PC-9 (cell line): ENCODE measurements at places on chromosomes 5 and 9. TPM values are rescaled to one million over a fixed set of nuclear protein-coding genes. Genes with fewer than 3 reads are reported as not detected.

TAF1L gene
- total RNA-seq, result 0.07 TPM in 1 of 2 replicates, not detected in the other

LCN6 gene
- not detected in 2 replicates for total RNA-seq

PCDHGA1 gene
- total RNA-seq, result 0.07 TPM in 1 of 2 replicates, not detected in the other

KIF12 gene
- total RNA-seq, result not detected in 2 replicates

IL5 gene
- not detected in 2 replicates for total RNA-seq

BARHL1 gene
- total RNA-seq, result not detected in 2 replicates

GRCh38 chr5:12480487-12480886 lies 576.2 kb upstream of the CTNND2 start:
- DNase-seq, result no peak

GRCh38 chr9:84711936-84712335 lies 42.4 kb downstream of the NTRK2 start:
- peak; percentile 70 for DNase-seq

GRCh38 chr5:11174591-11174990 lies 413.6 kb upstream of the DAP start:
- no peak for DNase-seq

GRCh38 chr5:157933005-157933404 lies 74.1 kb upstream of the CLINT1 start:
- no peak for DNase-seq

DNA sequence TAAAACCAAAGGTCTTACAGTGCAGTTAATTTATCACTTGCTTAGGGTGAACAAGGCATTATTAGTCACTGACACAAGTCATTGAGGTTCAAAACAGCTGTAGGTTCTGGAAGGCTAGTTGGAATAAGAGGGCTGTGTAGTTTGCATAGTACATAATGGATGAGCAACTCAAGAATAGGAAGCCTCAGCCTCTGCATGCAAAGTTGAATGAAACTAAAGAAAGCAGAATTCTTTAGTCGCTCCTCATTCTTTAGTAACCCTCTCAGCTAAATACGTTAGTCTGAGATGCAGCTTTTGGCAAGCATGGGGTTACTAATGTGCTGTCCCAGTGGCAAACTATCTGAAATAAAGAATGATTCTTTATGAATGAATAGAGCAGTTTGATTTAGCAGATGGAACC lies 74.2 kb downstream of the ADGRV1 start:
- DNase-seq, result no peak

DNA sequence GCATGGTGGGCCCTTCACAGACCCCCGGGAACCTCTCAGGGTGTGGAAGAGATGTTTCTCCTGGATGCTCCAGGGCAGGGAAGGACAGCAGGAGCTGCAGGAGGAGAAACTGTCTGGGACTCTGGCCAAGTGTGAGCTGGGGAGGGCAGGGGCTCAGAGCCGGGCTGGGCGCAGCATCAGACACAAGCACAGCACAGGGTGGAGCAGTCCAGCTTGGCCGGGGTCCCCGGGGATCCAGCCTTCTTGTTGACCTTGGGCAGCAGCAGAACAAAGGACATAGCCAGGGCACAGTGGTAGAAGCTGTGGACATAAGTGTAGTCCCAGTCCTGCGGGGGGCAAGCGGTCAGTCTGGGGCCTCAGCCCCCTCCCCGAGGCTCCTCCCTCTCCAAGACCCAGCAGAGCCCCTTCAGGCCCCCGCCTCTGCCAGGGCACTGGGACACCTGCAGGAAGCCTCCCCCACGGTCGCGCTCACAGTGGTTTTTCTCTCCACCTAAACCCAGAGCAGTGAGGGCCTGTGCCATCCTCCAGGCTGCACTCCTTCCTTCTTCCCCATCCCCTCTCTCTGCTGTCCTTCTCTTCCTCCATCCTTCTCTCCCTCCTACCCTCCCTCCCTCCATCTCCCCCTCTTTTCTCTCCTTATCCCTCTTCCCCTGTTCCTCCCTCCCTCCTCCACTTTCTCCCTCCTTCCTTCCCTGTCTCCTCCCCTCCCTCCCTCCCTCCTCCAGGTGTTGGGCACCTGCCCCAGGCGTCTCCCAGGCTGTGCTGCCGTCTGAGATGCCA lies 10.1 kb downstream of the MYMK start:
- DNase-seq, result no peak

DNA sequence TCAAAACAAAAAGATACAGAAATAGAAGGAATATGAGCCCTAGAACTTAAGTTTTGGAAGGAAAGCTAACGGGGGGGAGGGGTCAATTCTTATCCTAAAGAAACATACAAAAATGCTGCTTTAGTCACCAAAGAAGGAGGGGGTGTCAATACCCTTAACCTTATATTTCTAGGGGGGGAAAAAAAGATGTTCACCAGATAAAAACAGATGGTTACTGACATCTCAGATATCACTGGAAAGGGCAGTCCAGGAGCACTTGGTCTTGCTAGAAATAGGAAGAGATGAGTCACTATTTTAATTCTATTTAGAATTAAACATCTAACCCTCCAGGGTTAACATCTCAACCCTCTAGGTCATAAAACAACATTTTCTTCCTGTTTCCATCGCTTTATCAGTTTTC lies 1.7 kb downstream of the DIAPH1 start:
- no peak for DNase-seq

DNA sequence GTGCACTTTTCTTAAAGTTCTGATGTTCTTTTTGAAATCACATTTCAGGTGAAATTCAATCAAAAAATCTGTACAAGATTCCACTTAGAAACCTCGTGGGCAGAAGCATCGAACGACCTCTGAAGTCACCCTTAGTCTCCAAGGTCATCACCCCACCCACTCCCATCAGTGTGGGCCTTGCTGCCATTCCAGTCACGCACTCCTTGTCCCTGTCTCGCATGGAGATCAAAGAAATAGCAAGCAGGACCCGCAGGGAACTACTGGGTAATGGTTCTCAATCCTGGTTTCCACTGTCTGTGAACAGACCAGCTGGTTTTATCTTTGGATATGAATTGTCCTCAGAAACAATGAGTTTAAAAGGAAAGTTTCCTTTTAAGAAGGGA lies 8.1 kb upstream of the SLC2A8 start:
- no peak for DNase-seq

DNA sequence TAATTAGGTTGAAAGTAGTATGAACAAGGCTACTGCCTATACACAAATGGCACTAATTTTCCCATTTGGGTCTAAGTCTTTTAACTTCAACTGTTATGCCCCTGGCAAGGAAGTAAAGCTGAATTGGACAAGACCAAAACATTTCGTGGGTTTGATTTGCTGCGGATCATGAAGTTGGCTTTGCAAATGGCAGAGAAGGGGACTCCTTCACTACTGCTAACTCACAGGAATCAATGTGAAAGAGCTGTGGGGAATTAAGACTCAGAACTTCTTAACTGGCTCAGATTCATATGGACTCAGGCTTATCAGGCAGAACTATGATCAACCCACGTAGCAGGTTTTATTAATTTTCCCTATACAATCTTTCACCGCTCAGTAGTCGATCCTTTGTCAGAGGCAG lies 73.8 kb upstream of the IFNE start:
- no peak for DNase-seq

DNA sequence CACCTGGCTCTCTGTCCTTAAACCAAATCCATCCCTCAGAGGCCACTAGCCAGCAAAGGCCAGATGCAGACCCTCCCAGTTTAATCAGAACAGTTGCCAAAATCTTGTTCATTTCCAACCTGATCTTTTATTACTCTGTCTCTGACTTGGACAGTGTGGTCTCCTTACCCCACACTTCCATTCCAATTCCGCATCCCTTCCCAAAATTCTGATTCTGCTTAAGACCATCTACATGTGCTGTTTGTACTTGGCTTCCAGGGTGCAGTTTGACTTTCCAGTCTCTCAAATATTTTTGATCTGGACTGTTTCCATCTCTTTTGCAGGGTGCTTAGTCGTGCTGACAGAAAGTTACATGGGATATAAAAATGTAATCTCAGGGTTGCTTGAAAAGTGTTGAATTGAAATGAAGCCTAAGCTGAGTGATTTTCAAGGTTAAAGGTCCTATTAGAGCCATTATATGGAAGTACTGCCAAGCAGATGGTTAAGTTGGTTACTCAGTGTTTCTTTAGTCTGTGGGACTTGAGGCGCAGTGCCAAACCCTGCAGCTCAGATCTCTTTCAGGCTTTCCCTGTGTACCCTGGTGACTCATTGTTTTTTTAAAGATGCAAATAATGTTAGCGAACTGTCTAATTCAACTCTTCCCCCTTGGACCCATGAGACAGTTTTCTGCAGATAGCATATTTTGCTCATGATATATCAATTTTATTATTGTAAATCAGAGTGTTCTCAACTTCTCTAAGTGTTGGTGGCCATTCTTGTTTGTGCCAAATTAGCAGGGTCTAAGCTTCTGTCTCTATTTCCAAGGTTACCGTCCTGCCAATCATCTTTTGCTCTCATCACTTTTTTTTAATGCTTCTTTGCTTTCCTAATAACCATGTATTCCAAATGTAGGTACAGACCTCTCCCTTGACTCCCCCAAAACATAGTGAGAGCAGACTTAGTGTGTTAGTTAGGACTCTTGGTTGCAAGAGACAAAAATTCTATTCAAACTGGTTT lies 18.2 kb upstream of the DCP2 start:
- peak; percentile 93 for DNase-seq

GRCh38 chr9:106376689-106377088 lies 486.3 kb upstream of the ZNF462 start:
- DNase-seq, result no peak

GRCh38 chr5:173451651-173452050 lies 123.4 kb upstream of the STC2 start:
- DNase-seq, result no peak

- DNase-seq, result no peak
Observed at GRCh38 chr5:157271740-157272271, 5.9 kb downstream of the CYFIP2 start.

DNA sequence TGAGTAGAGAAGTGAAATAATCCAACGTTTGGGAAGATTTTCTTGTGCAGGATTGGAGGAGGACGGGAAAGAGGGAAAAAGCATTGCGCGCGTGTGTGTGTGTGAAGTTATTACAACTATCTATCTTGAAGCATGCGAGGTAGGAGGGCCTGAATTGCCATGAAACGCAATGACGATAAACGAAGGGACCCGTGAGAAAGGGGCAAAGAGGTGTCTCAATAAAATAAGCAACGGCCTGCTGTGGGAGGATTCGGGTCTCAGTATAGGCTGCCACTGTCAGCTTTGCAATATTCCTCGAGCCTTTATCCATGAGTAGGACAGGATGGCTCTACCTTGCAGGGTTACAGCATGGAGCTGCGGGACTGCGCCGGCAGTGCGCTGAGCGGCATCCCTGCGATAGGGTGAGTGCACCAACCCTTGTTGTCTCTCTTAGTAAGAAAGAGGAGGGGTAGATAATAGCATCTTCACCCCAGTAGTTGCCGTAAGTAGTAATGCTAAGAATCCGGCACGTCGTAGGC lies 631 bp upstream of the RCL1 start:
- no peak for DNase-seq

- no peak for DNase-seq
Observed at GRCh38 chr5:87260604-87261192, 7.0 kb upstream of the RASA1 start.

GRCh38 chr9:95815133-95815532 lies 60.4 kb upstream of the ERCC6L2 start:
- peak; percentile 52 for DNase-seq
